ENCODE measurements at places on chromosomes 7 and 10. TPM values are rescaled to one million over a fixed set of nuclear protein-coding genes. Genes with fewer than 3 reads are reported as not detected.
A peak's percentile ranks its signal among the peaks of the same experiment; 100 is the strongest.

The FAM200A gene
- 8.0 TPM for total RNA-seq

GRCh38 chr10:79562135-79562756 is 2.0 kb upstream of the SFTPA2 start:
- H3K4me3 ChIP-seq: peak overlapping the region; percentile 25
- peaks cover 8% of the 10 kb centered on the region for H3K4me1 ChIP-seq
- no peaks in the 10 kb centered on the region for H3K36me3 ChIP-seq
- H3K27me3 ChIP-seq: peaks cover 39% of the 10 kb centered on the region
- peak; percentile 81 for DNase-seq

DNA sequence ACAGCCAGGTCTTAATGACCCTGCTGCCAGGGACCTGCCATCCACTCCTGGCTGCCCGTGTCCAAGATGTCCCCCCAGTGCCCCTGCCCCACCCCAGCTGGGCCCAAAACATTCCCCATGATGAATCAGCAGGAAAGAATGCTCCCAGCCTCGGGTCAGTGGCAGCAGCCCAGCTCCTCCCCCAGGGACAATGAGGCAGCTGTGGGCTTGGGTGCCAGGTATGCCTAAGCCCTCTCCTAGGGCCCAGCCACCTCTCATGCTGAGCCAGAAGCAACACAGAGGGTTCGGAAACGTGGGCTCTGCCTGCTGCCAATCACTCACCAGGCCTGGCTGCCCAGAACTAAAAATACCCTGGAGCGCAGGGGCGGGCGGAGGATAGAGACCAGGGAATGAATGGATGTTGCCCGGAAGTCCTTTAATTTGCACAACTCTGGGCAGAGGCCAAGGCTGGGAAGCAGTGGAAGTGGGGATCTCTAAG is 1.5 kb upstream of the LOXL4 start:
- peaks cover 45% of the 10 kb centered on the region for H3K4me1 ChIP-seq
- peak overlapping the region; percentile 72 for H3K4me3 ChIP-seq
- peak overlapping the region; percentile 59 for H3K27ac ChIP-seq
- no peaks in the 10 kb centered on the region for H3K36me3 ChIP-seq

DNA sequence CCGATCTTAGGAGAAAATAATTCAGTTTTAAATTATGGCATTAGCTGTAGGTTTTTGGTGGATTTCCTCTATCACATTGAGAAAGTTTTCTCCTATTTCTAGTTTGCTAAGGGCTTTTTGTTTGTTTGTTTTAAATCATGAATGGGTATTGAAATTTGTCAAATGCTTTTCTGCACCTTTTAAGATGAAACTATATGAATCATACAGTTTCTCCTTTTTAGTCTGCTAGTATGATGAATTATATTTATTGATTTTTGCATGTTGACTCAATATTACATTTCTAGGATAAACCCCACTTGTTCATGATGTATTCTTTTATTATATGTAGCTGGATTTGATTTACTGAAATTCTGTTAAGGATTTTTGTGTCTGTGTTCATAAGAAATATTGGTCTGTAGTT is 70.3 kb upstream of the PIP4K2A start:
- H3K27me3 ChIP-seq: no peaks in the 10 kb centered on the region
- no peak for DNase-seq
- peaks cover 6% of the 10 kb centered on the region for H3K4me1 ChIP-seq
- peaks cover 4% of the 10 kb centered on the region for H3K36me3 ChIP-seq
- no peak overlapping the region for H3K4me3 ChIP-seq

The KEL gene
- 2.3 TPM for total RNA-seq

GRCh38 chr10:17062493-17062892 is 67.1 kb downstream of the CUBN start:
- no peak for DNase-seq
- H3K4me3 ChIP-seq: no peak overlapping the region
- no peaks in the 10 kb centered on the region for H3K36me3 ChIP-seq
- H3K27me3 ChIP-seq: no peaks in the 10 kb centered on the region
- peak overlapping the region; percentile 97 for H3K27ac ChIP-seq
